Ecto neural progenitor cell (in vitro differentiated cells): ENCODE measurements at places on chromosomes 7 and 10.
A peak's percentile ranks its signal among the peaks of the same experiment; 100 is the strongest.

GRCh38 chr10:95571390-95571789 lies 10.2 kb upstream of the SORBS1 start:
- no peak for DNase-seq

DNA sequence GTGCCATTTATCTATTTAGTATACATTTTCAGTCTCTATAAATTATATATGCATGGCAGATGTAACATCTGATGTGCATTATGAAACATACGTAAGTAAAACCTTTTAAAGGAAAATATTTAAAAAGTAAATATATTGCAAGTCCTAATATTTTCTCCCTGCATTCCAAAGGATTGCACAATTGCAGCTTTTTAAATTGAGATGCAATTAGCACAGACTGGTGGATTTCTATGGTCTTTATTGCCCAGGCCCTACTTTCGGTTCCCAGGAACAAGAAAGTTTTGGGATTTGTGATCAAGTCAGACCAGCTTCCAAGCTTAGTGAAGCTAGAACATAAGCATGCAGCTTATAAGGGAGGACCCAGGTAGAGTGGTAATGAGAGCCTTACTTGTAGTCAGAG lies 337.8 kb downstream of the NRG3 start:
- no peak for DNase-seq

- peak; percentile 72 for DNase-seq
These were observed at the start of gene FRMPD2 for GRCh38 chr10:48274636-48275035. Gene FRMPD2, minus strand, starts transcription at chr10:48274696. Its CDS starts 129 bp downstream, at chr10:48274567.

DNA sequence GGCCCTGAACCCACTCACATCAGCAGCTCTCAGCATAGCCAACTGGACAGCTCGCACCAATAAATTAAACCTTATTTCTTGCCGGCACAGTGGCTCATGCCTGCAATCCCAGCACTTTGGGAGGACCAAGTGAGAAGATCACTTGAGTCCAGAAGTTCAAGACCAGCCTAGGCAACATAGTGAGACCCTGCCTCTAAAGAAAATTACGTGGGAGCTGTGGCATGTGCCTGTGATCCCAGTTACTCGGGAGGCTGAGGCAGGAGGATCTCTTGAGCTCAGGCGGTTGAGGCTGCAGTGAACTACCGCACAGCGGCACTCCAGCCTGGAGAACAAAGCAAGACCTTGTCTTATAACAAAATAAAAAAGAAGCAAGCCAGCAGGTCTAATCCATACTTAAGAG lies 75.7 kb downstream of the SEPTIN14 start:
- no peak for DNase-seq

DNA sequence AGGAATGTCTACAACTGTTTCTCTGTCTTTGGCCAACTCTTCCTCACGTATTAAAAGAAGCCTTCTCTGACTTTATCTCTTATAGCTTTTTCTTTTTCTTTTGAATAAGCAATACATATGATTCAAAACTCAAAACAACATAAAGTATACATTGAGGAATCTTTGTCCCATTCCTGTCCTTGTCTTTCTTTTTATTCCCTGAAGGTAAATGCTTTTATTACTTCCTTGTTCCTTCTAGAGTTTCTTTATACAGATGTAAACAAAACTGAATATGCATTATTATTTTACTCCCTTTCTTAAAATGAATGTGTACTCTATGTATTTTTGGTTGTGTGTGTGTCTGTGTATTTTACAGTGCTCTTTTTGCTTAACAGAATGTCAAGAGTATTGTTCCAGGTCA lies 170.1 kb downstream of the CHN2 start:
- no peak for DNase-seq

- no peak for DNase-seq
These were observed 392.1 kb upstream of the MGMT start for GRCh38 chr10:129074939-129075338.

DNA sequence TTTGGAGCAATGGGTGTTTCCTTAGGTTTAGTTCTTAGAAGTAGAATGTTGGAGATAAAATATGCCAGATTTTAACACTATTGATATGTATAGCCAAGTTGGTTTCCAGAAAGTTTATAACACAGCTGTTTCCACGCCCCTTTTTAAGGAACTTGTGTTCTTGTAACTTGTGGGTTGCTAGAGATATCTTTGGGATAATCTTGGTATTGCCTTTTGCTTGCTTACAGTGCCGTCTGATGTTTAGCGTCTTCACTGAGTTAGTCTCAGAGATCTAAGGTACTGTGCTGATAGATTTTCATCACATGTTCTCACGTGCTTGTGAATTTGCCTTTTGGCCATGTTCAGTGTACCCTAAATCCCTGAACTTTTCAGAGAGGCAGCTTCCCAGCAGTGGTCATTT lies 12.4 kb downstream of the TMEM248 start:
- DNase-seq: no peak

DNA sequence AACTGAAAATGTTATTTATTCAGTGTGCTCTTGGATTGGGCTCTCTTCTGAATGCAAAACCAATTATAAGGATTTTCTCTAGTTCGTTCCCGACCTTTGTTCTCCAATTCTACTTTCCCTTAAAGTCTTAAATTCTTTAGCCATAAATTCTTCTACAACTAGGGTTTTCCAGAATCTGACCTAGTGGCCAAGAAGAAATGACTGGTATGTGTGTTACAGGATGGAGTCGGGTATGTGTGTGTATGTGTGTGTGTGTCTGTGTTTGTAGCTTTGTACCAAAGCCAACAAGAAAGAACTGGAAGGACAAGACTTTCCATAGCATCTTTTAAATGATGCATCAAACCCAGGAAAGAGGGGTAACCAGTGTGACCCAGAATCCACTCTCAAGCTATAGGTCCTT lies 25.8 kb upstream of the LEP start:
- DNase-seq: no peak

- no peak for DNase-seq
These were observed 98.9 kb upstream of the TCF7L2 start for GRCh38 chr10:112851181-112851580.

DNA sequence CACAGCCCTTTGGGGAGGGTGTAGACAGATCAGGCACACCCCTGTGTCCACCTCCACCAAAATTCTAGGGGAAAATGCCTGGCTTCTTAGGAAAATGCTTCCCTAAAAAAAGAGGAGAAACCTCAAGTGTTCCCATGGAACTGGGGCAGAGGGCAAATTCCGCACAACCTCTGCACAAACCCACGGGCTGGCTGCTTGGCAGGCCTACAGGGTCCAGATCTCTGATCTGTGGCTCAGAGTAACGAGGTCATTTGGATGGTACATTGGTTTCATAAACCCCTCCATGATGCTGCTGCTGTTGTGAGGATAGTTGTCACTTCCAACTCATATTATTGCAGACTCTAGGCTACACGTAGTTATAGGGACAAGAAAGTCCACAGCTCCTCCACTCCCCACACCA lies 16.0 kb downstream of the LGI1 start:
- DNase-seq: no peak

GRCh38 chr10:118968482-118968881 lies 61.0 kb upstream of the NANOS1 start:
- peak; percentile 38 for DNase-seq

- no peak for DNase-seq
These were observed 134.7 kb downstream of the TMEM178B start for GRCh38 chr7:141208539-141208938.
